ENCODE measurements at places on chromosomes 6 and 20.

GRCh38 chr20:1776681-1777475, 118.3 kb upstream of the SIRPA start:
- H3K4me3 ChIP-seq, result peak overlapping the region; percentile 69
- H3K36me3 ChIP-seq, result no peaks in the 10 kb centered on the region
- H3K4me1 ChIP-seq, result no peaks in the 10 kb centered on the region

DNA sequence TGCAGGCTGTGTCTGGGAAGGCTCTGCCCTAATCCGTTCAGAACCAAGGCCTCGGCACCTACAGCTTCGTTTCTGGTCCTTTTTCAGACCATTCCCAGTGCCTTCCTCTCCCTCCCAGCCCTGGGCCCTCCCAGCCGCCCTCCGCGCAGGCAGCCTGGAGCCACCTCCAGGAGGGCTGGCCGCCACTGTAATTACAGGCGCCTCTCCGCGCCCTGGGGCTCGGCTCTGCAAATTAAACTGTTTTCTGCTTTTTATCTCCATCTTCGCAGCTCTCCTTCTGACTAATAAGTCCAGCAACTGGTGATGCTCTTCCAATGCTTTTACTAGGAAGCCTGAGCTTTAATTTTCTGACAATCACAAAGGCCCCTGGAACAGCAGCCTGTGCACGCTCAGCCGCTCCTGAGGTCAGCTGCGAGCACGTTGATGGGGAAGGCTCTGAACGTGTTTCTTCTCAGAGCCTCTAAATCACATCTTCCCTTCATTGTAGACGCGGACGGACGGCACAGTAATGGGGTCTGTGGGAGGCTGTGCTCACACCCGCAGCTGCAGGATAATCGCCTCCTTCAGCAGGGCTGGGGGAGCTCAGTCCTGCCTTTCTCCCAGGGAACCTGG, 194.6 kb downstream of the DLL1 start:
- no peak overlapping the region for H3K27ac ChIP-seq
- peaks cover 9% of the 10 kb centered on the region for H3K4me1 ChIP-seq
- no peaks in the 10 kb centered on the region for H3K36me3 ChIP-seq
- H3K27me3 ChIP-seq, result no peaks in the 10 kb centered on the region
- no peak for DNase-seq
- H3K4me3 ChIP-seq, result no peak overlapping the region

DNA sequence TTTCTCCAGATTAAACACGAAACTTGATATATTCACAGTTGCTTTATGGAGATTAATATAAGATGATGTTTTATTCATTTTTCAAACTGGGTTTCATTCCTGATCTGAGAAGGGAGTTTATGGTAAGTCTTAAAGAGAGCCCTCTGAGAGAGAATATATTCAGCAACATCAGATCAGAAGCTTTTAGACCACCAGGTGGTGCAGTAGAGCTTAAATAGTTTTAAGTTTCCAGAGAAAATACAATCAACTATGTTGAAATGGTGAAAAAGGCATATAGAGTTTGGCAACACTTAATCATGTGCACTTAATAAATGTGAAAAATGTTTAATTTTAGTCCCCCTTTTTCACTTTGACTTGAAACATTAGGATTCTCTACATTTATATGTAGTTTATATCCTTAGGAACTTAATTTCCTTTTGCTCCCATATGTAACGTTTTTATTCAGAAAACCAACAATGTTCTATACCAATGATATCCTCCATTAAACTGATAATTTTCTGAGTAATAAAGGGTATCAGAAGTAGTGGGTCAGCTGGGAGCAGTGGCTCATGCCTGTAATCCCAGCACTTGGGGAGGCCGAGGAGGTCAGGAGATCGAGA, 86.4 kb upstream of the CLDN20 start:
- no peak overlapping the region for H3K27ac ChIP-seq
- no peak for DNase-seq
- H3K4me1 ChIP-seq, result peaks cover 26% of the 10 kb centered on the region
- H3K27me3 ChIP-seq, result no peaks in the 10 kb centered on the region
- H3K4me3 ChIP-seq, result no peak overlapping the region

- peaks cover 13% of the 10 kb centered on the region for H3K4me1 ChIP-seq
- no peak overlapping the region for H3K27ac ChIP-seq
- H3K27me3 ChIP-seq, result no peaks in the 10 kb centered on the region
- H3K4me3 ChIP-seq, result no peak overlapping the region
- no peaks in the 10 kb centered on the region for H3K36me3 ChIP-seq
- no peak for DNase-seq
Measured at GRCh38 chr6:143064271-143064670, 3.6 kb downstream of the AIG1 start.

DNA sequence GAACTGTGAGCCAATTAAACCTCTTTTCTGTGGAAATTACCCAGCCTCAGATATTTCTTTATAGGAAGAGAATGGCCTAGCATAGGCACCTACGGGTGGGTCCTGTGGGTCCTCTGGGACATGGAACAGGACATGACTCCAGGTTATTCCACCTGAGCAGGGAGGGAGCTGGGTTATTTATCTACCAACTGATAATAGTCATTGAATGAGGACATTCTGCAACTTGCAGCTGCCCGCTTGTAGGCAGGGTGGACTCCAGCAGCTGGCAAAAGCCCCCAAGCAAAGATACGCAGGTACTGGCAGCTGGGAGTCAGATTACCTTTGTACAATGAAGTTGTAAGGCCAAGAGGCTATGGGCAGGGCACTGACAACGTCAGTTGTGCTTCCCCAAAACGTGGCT, 1.4 kb upstream of the BANF2 start:
- H3K4me1 ChIP-seq, result no peaks in the 10 kb centered on the region
- H3K27ac ChIP-seq, result no peak overlapping the region
- H3K4me3 ChIP-seq, result no peak overlapping the region
- H3K36me3 ChIP-seq, result no peaks in the 10 kb centered on the region
- no peak for DNase-seq

- H3K36me3 ChIP-seq, result no peaks in the 10 kb centered on the region
- no peak for DNase-seq
- H3K4me1 ChIP-seq, result no peaks in the 10 kb centered on the region
- H3K27me3 ChIP-seq, result no peaks in the 10 kb centered on the region
- H3K27ac ChIP-seq, result no peak overlapping the region
- no peak overlapping the region for H3K4me3 ChIP-seq
Measured at GRCh38 chr6:95767897-95768463, 190.6 kb downstream of the MANEA start.

GRCh38 chr6:83367104-83367503, 63.7 kb downstream of the ME1 start:
- no peak overlapping the region for H3K4me3 ChIP-seq
- no peak for DNase-seq
- no peak overlapping the region for H3K27ac ChIP-seq
- no peaks in the 10 kb centered on the region for H3K4me1 ChIP-seq
- H3K27me3 ChIP-seq, result no peaks in the 10 kb centered on the region

Measured in GM12878 (cell line).